ENCODE measurements at places on chromosomes 4 and X.

DNA sequence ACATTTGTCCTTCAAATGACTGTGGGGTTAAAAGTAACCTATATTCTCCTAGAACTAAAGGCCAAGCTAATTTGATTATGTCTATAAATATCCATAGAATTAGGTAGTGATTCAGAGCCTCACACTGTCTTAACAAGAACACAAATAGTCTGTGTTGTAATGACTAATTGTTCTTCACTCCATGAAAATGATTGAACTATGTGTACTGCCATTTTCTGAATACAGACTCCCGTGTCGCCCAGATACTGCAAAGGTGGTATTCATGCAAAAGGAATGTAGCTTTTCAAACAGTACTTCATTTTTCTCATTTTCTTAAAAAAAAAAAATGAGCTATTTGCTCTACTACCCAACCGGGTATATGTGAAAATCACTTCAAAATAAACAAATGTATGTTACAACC lies 11.3 kb upstream of the PHKA2 start:
- DNase-seq: no peak

DNA sequence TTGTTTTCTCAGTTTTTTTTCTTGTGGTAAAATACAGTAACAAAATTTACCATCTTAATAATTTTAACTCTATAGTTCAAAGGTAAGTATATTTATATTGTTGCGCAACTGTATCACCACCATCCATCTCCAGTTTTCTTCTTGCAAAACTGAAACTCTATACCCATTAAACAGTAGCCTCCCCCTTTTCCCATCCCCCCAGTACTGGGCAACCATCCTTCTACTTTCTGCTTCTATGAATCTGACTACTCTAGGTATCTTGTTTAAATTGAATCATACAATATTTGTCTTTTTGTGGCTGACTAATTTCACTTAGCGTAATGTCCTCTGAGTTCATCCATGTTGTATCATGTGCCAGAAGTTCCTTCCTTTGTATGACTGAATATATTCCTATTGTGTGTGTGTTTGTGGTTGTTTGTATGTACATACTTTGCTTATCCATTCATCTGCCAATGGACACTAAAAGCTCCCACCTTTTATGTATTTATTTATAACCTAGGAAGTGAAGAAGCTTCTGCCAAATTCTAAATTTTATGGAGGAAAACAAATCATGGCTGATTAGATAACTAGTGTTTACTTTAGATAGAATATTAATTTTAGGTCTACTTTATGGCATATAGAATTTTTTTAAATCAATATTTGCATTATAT lies 10.0 kb downstream of the ABHD18 start:
- DNase-seq: no peak

- no peak for DNase-seq
These were observed 86.2 kb downstream of the PPEF1 start for GRCh38 chrX:18793601-18794089.

DNA sequence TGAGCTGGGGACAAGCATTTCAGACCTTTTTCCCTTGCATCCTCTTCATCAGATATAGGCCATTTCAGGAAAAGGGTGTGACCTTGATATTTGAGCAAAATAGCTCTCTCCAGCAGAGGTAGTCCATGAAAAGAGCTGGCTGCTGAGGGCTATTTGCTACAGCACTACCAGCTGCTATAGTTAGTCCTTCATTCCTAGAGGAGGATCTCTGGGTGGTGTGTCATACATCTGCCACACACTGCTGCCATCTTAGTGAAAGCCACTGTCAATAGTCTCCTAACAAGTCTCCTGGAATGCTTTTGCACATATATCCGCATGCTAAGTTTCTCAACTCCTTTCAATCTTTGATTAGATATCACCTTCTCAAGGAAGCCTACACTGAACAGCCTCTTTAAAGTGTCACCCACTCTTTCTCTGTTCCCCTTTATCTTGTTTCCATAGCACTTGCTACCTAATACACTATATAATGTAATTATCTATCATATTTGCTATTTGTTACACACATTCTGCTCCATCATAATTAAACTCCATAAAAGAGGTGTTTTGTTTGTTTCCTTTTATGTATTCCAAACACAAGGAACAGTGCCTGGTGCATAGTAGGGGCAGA lies 131.9 kb downstream of the TBC1D19 start:
- no peak for DNase-seq

GRCh38 chr4:141102367-141102766 lies 30.9 kb downstream of the RNF150 start:
- DNase-seq: no peak

Measured in cerebellar nuclear complex (tissue), 1 donor.